GOT3 (cell line): ENCODE measurements at places on chromosomes 3 and 15.

GRCh38 chr3:14520149-14520548 lies 20.0 kb downstream of the GRIP2 start:
- DNase-seq: no peak

- no peak for DNase-seq
Measured at GRCh38 chr3:161430307-161430706, 59.0 kb upstream of the SPTSSB start.

GRCh38 chr3:132553826-132554225 lies 43.2 kb upstream of the ACKR4 start:
- no peak for DNase-seq

DNA sequence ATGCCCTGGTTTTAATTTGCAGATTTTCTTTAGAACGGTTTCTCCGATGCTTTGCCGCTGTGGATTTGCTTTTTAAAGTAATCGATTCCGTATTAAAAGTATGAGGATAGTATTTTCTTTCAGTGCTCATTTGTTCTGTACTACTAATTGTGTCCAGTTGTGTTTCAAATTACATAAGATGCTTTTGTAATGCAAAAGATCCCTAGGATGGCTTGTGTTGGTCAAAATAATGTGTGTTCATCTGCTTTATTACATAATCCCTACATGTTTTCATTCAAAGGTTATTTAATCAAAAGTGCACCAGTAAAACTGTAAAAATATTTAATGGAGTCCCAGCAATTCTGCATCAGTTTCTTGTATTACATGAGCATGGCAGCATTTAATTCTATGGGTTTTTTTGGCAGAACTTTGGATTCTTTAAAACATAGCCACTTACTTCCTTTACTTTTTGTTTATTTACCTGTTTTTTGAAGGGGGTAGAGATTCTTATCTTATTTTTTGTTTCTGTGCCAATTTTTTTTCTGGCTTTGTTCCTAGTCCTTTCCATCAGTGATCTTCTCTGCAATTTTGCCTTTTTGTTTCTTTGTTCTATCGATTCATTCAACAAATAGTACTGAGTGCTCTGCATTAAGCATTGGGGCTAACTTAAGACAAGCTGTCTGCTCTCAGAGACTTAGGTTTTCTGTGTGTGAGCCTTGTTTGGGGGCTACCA lies 352.8 kb downstream of the LRTM1 start:
- no peak for DNase-seq

DNA sequence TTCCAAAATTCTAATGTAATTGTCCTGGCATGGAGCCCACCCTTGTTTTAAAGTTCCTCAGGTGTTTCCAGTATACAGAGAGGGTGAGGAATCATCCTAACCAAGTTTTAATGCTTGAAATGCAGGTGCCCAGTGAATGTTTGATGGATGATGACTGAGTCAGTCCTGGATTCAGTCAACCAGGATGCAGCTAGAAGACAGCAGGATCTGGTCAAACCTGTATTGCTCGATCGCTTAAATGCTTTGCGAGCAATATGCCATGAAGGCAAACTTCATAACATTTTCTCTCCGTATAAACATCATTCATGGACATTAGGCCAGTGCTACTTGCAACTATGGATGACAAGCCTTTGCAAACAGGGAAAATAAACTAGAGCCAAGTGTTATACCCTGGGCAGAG lies 591.2 kb downstream of the RSL24D1 start:
- no peak for DNase-seq
